ENCODE measurements at places on chromosomes 4 and X.

GRCh38 chr4:155712846-155713245, 46.0 kb upstream of the GUCY1B1 start:
- no peak for DNase-seq

DNA sequence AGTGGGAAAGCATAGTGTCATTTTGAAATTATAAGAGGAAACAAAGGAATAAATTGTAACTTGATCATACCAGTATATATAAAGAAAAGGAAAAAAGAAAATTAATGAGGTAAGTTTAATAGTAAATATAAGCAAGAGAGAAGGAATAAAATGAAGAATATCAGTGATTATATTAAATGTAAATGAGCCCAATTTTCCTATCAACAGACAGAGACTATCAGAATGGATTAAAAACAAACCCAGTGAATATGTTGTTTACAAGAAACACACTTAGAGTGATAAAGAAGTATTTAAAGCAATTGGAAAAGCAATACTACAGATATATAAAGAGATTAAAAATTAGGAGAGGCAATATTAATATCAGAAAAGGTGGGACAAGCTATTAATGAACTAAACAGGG, 28.8 kb upstream of the RHOH start:
- DNase-seq, result no peak

- no peak for DNase-seq
Observed at GRCh38 chr4:13766761-13767540, 139.4 kb upstream of the BOD1L1 start.

DNA sequence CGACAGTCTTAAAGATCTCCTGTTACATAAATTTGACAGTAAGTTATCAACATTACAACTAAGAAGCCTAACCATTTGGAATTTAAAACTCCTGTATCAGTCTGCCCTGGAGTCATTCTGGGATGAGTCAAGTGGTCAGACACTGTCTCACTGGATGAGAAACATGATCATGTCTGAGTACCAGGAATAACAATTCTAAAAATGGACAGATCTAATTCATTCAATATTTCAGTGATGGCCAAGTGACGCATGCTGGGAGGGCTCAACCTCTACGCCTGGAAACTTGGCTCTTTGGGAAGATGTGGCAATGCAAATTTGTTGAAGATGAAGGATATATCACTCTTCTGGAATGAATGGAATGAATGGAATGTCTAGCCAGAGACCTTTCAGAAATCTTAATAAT, 1427.2 kb downstream of the STIM2 start:
- DNase-seq, result peak; percentile 99

DNA sequence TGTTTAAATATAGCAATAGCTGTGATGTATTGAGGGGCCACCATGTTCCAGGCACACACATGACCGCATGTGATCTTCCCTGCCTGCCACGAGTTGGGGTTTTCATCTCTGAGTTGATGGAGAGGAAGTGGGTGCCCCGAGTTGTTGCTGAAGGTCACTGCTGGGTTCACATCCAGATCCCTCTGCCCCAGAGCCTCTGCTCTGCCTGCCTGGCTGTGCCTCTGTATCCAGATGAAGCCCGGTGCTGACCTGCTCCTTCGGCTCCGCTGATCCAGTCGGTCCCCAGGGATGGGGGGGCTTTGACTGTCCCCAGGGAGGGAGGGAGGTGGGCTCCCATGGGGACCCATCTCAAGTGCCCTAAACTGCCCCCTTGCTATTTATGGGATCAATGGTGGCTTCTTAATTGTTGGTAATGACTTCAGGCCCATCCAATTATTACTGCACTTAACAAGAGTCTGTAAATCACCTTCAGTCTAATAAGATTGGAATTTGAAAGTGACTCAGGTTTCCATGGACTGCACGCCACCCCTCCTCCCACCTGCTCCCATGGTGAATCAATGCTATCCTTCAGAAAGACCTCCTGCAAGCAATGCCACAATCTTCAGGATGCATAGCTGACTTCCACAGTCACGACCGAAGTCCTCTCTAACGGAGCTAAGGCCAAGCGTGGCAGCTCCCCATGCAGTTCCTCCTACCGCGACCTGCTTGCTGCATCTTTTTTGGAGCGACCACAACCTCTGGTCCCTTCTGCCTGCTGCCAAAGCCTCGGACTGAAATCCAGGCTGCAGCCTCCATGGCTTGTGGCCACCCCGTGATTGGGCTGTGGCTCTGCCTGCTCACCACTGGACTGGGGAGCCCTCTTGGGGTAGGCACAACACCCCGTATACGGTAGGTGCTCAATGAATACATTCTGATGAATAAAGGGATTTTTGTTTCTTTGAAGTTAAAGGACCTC, 73.1 kb downstream of the CPZ start:
- DNase-seq, result no peak

- no peak for DNase-seq
Observed at GRCh38 chr4:41429280-41429669, 108.7 kb upstream of the LIMCH1 start.

- DNase-seq, result no peak
Observed at GRCh38 chrX:68659385-68659784, 11.9 kb downstream of the STARD8 start.

GRCh38 chrX:112830540-112830939, 10.1 kb downstream of the AMOT start:
- no peak for DNase-seq

DNA sequence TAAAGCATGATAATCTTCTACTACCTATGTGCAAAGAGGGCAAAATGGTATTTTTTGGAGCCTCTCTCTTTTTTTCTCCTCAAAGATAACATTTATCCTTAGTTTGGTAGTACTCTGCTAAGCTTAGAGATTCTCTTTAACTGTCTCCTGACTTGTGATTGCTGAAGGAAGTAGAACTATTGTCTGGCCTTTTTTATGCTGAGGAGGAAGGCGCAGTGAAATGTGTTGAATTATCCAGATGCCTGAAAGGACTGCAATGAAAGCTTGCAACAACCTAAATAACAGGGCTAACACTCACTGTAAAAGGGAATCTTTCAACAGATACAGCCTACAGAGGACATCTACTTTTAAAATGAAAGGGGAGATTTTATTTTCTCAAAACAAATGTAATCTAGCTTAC, 59.5 kb upstream of the CCDC160 start:
- no peak for DNase-seq

DNA sequence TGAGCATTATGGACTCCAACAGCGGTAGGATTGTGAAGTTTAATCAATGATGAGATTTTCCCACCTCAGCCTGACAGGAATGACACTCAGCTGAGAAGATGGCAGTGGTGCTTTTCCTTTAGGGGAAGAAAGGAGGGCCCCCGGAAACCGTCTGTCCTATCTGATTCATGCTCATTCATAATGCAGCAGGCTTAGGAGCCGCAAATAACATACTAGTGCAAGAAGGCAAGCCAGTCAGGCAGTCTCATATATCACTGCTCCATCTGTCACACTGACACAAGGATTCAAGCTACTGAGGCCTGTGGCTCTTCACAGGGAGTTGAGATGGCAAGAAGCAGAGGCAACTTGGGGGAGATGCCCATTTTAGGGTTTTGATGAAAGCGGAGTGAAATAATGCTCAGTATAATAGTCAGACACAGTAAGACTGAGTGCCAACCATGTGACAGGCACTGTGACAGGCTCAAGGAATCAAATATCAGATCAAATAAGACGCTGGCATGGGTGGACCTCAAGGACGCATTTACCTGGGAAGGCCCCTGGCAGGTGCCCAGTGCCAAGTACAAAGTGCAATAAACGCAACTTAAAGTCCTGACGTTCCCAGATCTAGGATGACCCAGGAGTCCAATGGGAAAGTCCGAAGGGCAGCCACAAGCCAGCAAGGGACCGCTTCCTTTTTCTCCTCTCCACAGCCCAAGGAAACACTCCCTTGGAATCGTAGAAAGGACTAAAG, 63.4 kb downstream of the FHDC1 start:
- DNase-seq, result no peak

DNA sequence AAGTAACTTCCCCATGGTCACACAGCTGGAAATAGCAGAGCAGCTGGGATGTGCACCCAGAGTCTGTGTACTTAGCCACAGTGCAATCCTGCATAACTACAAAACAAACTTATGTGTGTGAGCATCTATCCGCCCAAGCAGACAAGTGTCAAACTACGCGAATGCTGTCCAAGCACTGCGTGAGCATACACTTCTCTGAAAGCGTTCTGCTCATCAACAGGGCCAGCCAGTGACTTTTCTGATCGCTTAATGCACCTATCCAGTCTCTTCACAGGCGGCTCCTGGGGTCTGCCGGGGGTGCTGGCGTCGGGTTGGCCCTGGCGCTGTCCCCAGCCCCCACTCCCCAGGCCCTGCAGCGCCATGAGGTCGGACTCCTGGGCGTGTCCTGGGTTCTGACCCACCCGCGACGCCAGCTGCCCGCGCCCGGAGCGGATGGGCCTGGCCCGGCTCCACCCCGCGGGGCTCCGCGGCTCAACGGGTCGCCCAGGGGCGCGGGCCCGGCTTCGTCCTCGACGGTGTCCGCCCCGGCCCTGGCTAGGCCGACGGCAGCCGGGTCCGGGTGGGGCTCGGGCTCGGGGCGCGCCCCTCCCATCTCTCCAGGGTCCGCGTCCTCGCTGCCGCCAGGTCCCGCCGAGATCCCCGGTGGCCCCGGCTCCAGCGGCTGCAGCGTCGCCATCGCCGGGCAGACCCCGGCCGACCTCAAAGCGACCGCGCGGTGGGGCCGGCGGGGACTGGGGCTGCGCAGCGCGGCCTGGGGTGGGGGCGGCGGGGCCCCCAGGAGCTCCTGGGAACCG, 1.3 kb upstream of the ZNF141 start:
- DNase-seq, result no peak

- DNase-seq, result no peak
Observed at GRCh38 chr4:76235407-76235806, 16.1 kb upstream of the FAM47E start.

GRCh38 chr4:127781300-127782024, 660 bp upstream of the HSPA4L start:
- no peak for DNase-seq

DNA sequence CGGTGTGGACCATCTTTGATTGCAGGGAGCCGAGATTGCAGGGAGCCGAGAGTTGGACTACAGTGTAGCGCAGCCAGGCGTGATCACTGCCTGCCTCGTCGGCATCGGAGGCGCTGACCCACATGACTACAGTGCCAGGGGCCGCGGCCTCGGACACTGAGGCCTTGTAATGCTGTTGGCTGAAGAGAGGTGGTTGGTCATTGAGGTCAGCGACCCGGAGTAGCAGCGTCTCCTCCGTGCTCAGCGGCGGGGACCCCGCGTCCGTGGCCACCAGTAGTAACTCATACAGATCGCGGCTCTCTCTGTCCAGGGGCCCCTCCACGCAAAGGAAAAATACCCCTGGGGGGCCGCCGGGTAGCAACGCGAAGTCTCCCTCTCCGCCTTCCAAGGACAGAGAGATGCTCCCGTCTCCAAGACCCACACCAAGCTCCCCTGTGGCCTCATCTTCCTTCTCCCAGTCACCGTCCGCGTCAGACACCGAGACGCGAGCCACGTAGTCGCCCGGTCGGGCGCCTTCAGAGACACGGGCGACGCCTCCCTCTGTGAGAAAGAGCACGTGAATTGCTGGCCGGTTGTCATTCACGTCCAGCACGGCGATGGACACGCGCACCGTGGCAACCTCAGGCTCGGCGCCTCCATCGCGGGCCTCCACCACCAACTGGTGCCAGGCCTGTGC, 1.9 kb downstream of the DCHS2 start:
- DNase-seq, result no peak

DNA sequence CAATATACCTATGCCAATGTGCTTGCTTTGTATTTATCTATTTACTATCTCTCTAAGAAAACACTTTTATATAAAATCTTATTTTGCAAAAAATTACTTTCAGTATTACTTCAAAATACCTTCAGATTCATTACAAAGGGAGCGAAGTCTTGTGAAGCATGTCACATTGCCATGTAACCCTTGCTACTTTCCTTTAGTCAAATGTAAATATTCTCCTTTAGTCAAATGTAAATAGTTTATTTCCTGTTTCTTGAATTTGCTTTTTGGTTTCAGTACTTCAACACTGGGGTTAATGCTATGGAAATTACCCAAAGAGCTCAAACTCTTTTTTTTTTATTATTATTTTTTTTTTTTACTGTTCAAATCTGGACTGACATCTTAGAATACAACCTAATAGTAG, 383.3 kb downstream of the GRXCR1 start:
- DNase-seq, result no peak

GRCh38 chr4:24917076-24917856, 4.4 kb upstream of the CCDC149 start:
- DNase-seq, result no peak
